ENCODE measurements at places on chromosomes 2 and 18.
A peak's percentile ranks its signal among the peaks of the same experiment; 100 is the strongest.

- no peak for DNase-seq
Observed at GRCh38 chr2:223199531-223200515, 147.8 kb downstream of the KCNE4 start.

- no peak for DNase-seq
Observed at GRCh38 chr2:19362094-19362754, 3.8 kb upstream of the OSR1 start.

DNA sequence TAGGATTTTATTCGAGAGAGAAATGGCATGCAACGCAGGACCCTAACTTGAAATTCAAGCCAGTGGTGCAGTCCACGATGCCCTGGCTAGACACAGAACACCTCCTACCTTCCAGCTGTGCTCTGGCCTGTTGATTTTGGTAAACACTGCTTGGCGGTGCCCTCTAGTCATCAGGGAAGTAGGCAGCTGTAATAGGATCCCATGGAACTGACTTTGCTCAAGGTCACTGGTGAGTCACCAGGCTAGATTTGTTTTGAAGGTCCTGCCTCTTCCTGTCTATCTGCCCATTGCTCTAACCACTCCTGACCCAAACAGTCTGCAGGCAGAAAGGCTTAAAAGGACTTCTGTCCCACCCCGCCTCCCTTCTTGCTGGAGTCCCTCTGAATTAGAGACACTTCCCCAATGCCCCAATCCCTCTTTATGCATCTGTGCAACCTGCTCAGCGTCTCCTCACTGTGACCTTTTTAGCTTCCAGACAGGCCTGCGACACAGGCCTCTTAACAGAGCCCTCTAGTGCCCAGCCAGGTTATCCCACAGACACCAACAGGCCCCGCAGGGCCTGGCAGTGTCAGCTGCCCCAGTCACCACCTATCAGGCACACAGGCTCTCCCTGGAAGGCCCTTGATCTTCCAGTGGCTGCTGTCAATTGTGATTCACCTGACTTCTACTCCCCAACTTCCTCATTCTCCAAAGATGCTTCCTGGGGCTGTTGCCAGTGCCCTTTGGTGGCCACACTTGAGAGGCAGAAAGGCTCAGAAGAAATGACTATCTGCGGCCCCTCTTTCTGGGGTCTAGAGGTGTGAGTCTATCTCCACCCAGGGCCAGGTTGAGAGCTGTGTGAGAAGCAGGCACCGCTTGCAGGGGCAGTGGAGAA is 5.2 kb downstream of the TMEM127 start:
- DNase-seq = peak; percentile 95

DNA sequence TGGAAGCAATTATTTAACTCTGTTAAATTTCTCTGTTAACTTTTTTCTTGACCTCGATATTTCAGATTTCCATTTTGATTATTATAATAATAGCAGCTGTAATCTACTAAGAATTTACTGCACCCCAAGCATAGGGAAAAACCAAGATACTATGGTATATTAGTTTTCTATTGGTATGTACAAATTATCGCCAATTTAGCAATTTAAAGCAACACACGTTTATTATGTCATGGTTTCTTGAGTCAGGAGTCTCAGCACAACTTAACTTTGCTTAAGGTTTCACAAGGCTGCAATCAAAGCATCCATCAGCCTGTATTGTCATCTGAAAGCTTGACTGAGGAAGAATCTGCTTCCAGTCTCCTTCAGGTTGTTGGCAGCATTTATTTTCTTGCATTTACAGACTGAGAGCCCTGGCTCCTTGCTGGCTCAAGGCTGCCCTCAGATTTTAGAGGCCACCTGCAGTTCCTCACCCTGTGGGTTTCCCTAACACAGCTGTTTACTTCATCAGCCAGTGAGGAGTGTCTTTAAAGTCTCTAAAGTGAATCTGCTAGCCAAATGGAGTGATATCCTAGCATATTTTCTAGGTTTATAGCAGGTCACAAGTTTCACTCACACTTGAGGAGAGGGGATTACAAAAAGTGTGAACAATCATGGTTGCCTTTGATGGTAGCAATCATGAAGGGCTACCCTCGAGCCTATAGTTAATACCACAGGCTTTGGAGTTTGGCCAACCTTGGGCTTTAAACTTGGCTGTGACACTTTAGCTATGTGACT is 4.4 kb upstream of the VPS54 start:
- DNase-seq = no peak

DNA sequence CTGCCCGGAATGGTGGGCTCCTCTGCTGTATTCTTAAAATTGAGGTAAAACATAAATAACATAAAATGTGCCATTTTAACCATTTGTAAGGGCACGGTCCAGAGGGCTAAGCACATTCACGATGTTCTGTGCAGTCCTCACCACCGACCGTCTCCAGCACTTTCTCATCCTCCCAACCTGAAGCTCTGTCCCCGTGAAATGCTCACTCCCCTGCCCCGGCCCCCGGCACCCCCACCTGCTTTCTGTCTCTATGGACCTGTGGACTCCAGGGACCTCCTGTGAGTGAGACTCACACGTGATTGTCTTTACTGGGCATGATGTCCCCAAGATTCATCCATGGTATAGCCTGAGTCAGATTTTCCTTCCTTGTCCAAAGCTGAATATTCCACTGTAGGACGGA is 38.7 kb upstream of the CTDP1 start:
- no peak for DNase-seq

DNA sequence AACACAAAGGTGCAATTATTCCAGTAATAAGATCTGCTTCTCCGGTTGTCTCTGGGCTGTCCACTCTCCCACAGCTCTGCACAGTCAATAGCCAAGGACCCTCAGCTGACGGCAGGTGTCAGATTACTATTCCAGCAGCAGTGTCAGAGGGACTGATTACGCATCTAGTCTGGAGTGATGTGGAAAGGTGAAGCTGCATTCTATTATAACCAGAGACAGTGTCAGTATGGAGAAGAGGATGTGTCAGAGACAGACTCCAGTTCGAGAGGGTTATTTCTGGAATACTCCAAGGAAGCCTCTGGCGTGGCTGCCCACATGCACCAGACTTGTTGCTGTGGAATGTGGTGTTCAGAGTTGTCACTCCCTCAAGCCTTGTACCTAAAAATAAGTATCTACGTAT is 163.6 kb upstream of the TMEM200C start:
- DNase-seq = no peak

DNA sequence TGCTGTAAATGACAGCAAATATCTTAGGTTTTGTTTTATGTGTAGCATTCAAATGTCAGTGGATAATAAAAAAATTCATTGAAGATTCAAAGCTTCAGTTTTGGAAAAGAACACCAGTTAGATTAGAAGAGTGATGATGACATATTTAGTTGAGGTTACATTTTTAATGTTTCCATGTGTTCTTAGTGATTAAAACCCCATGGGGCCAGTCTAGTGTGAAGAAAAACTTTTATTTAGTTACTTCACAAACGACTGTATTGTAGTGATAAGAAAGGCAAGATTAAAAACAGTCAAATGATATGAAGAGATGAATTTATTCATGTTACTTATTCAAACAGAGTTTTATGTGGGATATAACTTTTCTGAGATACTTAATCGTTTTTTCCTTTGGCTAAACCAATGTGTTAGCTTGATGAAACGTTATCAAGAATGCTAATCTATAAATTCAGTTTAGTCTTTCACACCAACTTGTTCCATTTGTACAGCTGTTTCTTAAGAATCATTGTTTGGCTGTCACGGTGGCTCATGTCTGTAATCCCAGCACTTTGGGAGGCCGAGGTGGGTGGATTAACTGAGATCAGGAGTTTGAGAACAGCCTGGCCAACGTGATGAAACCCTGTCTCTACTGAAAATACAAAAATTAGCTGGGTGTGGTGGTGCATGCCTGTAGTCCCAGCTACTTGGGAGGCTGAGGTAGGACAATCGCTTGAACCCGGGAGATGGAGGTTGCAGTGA is 11.6 kb downstream of the BMPR2 start:
- DNase-seq = no peak

GRCh38 chr2:199989822-199990221 is 34.4 kb downstream of the MAIP1 start:
- DNase-seq = no peak
